Thoracic aorta (tissue), 2 donors: ENCODE measurements at places on chromosomes 16 and 17. TPM values are rescaled to one million over a fixed set of nuclear protein-coding genes. Genes with fewer than 3 reads are reported as not detected.
A peak's percentile ranks its signal among the peaks of the same experiment; 100 is the strongest.

DNA sequence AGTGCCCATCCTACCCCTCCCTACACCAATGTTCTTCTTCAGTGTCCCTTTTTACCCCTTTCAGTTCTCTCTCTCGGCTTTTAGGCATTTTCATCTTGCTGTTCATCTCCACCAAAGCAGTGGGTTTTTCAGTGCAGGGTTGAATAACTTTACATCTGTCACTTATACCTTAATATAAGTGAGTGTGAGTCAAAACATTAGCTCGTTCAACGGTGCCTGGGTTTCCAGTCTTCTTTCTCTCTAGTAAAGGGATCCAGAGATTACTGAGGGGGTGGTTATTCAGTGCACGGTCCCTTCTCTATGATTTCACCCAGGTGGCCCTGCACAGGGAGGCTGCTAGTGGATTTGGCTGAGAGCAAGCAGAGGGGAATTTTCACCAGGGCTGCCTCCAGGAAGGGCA, 210.6 kb upstream of the CDH5 start:
- no peak for DNase-seq

- DNase-seq = no peak
Measured at GRCh38 chr16:62272035-62272434, 235.8 kb upstream of the CDH8 start.

GRCh38 chr17:5031365-5032082, 3.7 kb downstream of the SLC52A1 start:
- DNase-seq = peak; percentile 51

- DNase-seq = peak; percentile 29
Measured at GRCh38 chr16:86929057-86929871, 350.9 kb downstream of the FOXL1 start.

DNA sequence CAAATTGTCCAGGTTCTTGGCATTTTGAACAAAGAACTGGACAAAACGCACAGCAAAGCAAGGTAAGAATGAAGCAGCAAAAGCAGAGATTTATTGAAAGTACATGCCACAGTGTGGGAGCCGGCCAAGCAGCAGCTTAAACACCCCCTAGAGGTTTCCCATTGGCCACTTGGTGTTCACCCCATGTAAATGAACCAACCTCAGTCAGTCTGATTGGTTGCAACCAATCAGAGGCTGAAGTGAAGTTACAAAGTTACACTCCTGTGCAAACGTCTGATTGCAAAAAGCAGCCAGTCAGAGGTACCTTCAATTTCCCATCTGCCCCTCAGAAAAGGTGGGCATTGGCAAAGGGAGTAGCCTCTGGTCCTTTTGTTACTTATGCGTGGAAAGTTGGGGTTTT, 8.8 kb upstream of the ZNF263 start:
- no peak for DNase-seq

GRCh38 chr17:65637786-65638185, 76.3 kb upstream of the AXIN2 start:
- DNase-seq = no peak

DNA sequence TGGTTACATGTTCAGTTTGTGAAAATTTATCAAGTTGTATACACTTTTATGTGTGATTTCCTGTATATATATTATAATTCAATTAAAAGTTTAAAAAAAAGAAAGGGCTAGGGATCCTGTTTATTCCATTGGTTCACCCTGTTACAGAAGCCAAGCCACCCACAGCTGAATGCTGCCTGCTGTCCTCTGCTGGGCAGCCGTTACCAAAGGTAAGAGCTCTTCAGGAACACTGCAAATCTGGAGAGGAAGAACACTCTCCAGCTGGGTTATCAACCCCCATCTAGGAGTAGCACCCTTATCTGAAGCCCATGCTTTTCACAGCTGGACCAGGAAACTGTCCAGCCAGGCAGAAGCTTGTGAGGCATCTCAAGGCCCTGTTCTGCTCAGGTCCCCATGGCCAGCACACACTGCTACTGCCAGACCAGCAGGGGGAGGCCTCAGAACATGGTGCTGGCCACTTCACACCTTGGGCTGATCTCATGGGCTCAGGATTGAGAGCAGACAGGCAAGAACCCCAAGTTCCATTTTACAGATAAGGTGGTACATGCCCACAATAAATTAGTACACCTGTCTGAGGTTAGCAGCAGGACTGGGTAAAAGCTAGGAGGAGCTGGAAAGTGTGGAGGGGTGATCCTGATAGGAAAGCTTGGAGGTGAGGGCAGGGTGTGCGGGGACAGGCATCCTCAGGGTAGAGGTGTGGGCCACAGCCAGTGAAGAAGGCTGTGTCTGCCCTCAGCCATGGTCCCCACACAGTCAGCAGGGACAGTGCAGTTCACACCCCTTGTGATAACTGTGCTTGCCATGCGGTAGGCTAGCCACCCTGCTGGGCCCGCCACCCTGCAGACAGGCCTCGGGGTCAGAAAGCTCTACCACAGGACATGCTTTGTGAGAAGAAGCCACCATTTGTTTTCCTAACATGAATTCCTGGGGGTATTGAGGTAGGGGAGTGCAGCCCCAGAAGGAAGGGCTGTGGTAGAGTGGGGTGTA, 54.3 kb upstream of the SREBF1 start:
- no peak for DNase-seq

- DNase-seq = no peak
Measured at GRCh38 chr17:74816905-74817620, 40.9 kb upstream of the NAT9 start.

GRCh38 chr17:8593276-8593675, 37.2 kb downstream of the MYH10 start:
- DNase-seq = no peak

DNA sequence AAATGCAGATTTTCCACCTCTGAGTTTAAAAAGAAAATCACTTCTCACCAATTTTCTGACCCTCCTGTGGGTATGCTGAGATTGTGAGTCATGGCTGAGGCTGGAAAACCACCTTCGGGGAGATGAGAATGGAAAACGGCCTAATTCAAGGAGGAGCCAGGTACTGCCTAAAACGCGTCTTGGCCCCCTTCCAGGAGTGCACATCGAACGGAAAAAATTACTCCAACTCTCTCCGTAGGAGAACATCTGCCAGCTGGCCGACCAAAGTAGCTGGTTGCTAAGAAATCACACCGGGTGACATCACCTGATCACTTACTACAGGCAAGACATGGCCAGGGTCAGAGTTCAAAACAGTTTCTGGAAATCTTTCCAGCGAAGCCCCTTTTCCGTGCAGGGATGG, 107.6 kb downstream of the ZNF423 start:
- no peak for DNase-seq

- no peak for DNase-seq
Measured at GRCh38 chr16:62137996-62138395, 101.8 kb upstream of the CDH8 start.

GRCh38 chr16:31186930-31187807, 7.2 kb downstream of the FUS start:
- no peak for DNase-seq

DNA sequence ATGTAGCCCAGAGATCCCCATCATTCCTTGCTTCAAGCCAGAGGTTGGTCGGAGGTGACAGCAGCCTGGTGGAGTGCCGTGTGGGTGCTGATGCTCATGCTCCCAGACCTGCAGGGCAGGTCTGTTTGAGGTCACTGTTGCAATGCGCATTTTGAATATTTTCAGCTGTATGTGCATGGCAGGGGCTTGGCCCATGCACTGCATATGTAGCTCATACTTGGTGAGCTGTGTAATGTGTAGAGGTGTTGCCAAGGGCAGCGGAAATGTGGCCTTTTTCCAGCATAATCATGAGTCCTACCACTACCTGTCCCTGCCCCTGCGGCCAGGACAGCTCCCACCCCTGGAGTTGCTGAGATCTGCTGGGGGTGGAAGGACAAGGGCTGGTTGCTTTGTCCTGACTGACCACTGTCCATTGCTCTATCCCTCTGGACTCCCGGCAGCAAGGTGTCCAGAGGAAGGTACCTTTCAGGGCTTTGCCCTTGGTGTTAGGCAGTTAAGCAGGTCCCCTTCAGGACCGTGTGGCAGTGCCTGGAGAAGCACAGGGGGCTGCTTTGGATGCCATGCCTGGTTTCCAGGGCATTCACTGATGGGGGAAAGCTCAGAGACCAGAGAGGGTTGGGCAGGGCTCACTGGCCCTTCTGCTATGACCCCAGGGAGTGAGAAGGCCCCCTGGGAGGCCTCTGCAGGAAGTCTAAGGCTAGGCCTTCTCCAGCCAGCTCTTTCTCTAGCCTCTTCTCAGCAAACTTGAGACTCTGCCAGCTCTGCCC, 215.2 kb downstream of the NTN1 start:
- no peak for DNase-seq

DNA sequence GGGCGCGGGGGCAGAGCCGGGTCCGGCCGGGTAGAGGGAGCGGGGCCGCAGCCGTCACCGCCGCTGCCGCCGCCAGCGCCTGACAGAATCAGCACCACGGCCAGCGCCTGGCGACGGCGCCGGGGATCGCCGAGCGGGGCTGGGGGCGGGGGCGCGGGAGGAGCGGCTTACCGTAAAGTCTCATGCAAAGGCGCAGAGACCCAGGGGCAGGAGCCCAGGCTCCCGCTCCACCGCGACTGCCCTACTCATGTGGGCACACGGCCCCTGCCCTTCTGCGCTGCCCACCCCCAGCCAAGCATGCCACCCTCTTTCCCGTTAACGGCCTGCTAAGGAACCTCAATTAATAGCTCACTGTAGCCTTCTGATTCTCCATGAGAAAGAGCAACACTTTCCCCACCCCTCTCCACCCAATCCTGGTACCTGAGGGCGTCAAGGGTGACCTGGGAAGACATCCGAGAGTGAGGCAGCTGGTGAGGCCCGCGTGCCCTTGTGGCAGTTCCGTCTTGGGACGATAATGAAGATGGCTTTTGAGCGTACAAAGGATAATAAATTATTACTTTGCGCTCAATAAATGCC, at the start of gene SEZ6:
SEZ6 (minus strand) TSS at position 98 of the 576 bp plus-strand sequence. CDS start 164 bp downstream, outside the sequence.
- no peak for DNase-seq

- no peak for DNase-seq
Measured at GRCh38 chr17:75843577-75844529, at the start of gene UNC13D. UNC13D (minus strand) TSS chr17:75844404; CDS start chr17:75844337, 67 bp downstream.

- DNase-seq = no peak
Measured at GRCh38 chr16:4205971-4206370, 35.9 kb downstream of the SRL start.

GRCh38 chr17:78144147-78144719, 2.0 kb upstream of the C17orf99 start:
- DNase-seq = no peak

GRCh38 chr17:63476459-63476853, 405 bp upstream of the ACE start:
- no peak for DNase-seq

GRCh38 chr16:80824623-80825364, 20.4 kb upstream of the CDYL2 start:
- DNase-seq = no peak

DNA sequence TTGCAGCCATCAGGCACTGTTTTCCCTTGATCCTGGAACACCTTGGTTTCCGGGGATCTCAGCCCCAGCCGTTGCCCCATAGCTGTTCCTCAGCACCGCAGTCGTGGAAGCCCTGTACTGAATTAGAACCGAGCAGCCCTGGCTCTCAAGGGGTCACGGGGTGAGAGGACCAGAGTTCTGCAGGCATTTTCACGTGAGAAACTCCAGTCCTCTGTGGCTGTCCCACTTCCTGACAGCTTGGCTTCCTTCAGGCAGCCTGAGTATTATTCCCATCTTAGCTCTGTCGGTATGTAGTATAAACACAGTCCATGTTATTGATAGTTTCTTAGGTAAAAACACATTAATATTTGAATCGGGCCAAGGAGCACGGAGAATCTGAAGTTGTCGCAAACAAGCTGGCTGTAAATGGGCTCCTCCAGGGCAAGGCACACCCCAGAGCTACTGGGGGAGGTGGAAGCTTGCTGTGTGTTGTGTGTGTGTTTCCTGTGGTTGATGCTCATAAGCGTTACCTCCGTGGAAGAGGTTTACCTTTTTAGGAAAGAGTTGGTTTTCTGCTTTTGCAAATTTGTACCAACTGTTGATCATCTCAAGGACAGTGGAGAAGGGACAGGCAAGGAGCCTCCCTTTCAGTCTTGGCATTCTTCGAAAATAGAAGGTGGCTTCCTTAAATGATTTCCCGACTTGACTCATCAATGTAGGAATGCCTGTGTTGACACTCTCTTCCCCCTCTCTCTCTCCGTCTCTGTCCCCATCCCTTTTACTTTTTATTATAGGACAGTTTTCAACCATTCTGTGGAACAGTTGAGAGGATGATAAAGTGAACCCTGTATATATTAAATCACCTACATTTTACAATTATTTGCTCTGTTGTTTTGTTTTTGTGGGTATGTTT, 208.9 kb upstream of the CHMP6 start:
- no peak for DNase-seq

DNA sequence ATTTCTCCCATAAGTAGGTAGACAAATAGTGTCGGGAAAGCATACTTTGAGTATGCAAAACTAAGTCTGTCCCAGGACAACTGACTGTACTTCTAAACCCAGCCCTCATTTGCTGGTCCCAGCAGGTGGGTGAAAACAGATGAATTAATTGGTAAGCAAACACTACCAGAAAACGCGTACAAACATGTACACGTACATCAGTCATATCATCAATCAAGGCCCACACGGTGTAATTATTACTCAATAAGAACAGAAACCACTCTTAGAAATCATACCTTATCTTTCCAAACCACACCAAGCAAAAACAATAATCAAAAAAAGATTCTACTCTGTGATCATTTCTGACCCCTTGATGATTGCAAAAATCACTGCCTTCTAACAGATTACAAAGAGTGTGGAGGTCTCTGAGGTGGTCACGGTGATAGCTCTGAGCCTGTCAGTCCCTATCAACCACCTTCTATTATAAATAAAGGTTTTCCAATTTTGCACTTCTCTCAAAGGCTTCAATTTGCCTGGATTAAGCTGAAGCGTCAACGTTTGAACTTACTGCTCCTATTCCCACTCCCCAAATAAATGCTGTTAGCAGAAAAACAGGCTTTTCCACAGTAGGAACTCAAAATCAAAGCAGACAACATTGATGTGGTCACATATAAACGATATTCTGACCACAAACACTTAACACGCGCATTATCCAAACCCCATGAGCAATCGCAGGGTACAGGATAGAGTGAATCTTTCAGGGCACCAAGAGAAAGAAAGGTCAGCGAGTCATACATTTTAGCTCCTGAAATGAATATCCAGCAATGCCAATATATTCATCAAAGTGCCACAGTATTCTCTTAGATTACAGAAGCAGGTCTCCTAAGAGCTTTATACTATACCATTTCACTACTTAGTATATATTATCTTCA, 211.9 kb downstream of the STX8 start:
- no peak for DNase-seq

- no peak for DNase-seq
Measured at GRCh38 chr17:2796164-2797125, at the start of gene RAP1GAP2. RAP1GAP2 (plus strand) TSS chr17:2796438; CDS start chr17:2796528, 90 bp downstream.

GRCh38 chr16:75385507-75386152, 47.7 kb downstream of the CFDP1 start:
- DNase-seq = no peak

DNA sequence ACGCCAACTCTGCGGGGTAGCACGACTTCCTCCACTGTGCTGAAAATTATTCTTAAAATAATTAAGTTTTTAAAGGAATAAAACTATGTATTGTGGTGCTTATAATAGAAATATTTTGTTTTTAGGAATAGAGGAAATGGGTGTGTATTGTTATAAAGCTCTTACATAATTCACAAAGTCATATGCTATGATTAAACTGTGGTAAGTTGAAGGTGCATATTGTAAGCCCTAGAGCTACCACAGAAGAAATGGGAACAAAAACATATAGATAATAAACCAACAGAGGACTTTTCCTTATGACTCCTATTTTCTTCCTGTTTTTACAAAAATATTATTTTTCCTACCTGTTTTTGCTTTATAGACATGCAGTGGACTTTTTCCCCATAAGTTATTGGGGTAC, 4.3 kb upstream of the SLFN11 start:
- DNase-seq = no peak

MLKL gene
- 47.0 TPM for total RNA-seq

ACTG1 gene
- total RNA-seq = 4,421 TPM

MYH8 gene
- not detected for total RNA-seq

GAST gene
- not detected for total RNA-seq

PARD6A gene
- total RNA-seq = 5.7 TPM

GP1BA gene
- total RNA-seq = not detected

NPIPB2 gene
- 18.5 TPM for total RNA-seq
